Memory B cell (primary cell): ENCODE measurements at places on chromosomes 3 and 15.
A peak's percentile ranks its signal among the peaks of the same experiment; 100 is the strongest.

GRCh38 chr15:99955181-99955525, 221.9 kb upstream of the LYSMD4 start:
- no peak for DNase-seq

- DNase-seq: no peak
Observed at GRCh38 chr15:57821826-57822225, 115.3 kb downstream of the POLR2M start.

- DNase-seq: no peak
Observed at GRCh38 chr3:30263238-30263924, 343.0 kb upstream of the TGFBR2 start.

GRCh38 chr3:87414271-87414670, 137.9 kb upstream of the POU1F1 start:
- DNase-seq: no peak

DNA sequence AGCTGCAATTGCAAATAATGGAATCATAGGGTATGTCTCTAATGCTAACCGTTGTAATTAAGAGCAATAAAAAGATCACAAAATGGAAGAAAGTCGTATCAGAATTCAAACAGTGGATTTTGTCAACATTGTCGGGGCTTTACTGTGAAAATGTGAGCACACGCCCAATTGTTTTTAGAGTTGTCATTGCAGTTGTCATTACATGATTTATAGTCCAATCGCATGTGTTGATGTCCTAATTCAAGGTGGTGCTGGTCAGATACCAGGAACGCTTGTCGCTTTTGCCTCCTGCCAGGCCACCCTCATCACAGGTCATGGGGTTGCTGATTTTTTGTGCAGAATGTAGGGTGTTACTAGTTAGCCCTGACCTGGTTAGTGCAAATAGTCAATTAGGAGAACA, 16.2 kb downstream of the TRPM1 start:
- no peak for DNase-seq

DNA sequence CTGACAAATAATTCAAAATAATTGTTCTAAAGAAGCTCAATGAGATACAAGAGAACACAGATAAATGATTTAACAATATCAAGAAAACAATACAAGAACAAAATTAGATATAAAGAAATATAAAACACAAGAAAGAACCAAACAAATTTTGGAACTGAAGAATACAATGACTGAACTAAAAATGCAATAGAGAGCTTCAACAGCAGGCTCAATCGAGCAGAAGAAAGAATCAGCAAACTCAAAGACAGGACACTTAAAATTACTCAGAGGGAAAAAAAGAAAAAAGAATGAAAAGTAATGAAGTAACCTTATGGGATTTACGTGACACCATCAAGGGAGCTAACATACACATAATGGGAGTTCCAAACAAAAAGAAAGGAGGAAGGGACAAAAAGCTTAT, 32.1 kb downstream of the CCDC54 start:
- DNase-seq: no peak

DNA sequence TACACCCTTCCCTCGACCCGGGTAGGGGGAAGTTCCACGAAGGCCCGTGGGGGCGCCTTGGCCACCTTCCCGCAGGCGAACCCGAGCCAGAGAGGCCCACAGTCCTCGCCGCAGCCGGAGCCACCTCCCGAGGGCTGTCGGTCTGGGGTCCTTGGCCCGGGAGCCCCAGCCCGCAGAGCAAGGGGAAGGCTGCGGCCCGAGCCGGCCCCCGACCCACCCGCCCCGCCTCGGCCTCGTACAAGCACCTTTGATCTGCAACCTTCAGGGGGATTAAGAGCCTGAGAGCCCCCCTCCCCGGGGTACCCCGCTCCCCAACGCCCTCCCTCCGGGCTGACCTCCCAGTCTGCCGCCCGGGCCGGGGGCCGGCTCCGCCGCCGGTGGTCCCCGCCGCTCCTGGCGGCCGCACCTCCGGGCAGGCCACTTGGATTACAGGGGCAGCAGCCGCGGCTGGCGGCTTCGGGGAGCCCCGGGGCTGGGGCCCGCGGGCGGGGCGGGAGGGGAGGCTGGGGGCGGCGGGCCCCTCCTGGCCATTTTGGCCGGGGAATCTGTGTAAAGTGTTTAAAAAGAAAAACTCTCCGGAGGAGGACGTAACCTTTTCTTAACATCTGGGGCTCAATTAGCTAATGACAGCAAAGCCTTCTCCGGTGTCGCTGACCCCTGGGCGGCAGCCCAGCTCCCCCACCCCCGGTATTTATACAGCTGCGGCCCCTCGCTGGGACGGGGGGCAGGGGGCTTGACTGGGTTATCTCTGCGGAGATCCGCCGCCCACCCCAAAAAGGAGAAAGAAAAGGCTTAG, 40.2 kb downstream of the EPHB3 start:
- no peak for DNase-seq

GRCh38 chr3:35670408-35670965, 31.2 kb downstream of the ARPP21 start:
- DNase-seq: no peak

DNA sequence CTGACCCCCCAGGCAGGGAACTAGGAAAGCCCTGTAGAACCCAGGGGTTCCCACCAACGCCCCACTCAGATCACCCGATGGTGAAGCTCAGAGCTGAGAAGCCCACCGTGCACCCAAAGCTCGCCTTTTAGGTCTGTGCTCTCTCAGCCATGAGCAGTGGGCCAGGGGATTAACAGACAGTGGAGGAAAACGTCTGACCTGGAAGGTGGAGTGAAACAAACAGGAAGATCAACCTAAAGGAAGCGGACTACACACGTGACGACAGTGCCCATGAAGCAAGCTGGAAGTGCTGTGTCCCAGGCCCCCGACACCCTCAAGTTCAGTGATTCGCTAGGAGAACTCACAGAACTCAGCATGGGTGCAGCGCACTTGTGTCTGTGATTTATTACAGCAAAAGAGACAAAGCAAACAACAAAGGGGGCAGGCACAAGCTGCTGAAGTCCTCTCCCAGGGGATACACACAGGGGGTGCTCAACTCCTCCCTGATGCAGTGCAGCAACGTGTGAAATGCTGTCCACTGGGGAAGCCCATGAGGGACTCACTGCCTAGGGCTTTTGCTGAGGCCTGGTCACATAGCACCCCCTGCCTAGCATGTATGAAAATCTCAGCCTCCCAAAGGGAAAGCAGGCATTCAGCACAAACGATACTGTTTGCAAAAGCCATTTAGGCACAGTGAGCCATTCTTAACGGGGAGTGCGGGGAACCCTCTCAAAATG, 43.5 kb downstream of the CFAP92 start:
- DNase-seq: no peak

GRCh38 chr3:129316248-129317013, 37.8 kb downstream of the HMCES start:
- peak; percentile 94 for DNase-seq

GRCh38 chr3:186057594-186057993, 51.3 kb downstream of the ETV5 start:
- no peak for DNase-seq

DNA sequence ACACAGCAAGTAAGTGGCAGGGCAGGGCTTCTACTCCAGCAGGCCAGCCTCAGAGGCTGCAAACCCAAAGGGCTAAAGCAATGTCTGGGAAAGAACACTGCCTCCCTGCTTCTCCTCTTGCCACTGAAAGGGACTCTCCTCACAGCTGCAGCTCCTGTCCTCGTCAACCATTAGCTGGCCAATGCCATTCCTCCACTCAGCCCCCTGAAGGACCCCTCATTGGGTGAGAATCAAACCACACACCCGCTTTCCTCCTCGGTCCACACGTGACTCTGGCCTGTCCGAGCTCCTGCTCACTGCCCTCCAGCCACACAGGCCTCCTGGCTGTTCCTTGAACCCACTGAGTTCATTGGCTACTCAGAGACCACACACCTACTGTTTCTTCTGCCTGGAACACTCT, 253.7 kb upstream of the TLE3 start:
- peak; percentile 7 for DNase-seq

DNA sequence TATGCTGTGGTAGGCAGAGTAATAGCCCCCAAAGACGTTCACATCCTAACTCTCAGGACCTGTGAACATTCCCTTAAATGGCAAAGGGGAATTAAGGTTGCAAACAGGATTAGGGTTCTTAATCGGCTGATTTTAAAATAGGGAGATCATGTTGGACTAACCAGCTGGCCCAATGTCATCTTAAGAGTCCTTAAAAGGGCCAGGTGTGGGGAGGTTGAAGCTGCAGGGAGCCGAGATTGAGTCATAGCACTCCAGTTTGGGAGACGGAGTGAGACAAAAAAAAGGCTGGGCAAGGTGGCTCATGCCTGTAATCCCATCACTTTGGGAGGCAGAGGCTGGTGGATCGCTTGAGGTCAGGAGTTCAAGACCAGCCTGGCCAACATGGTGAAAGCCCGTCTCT, 1.6 kb upstream of the FLNB start:
- no peak for DNase-seq

- DNase-seq: no peak
Observed at GRCh38 chr3:110743202-110743601, 328.4 kb upstream of the NECTIN3 start.

- DNase-seq: peak; percentile 63
Observed at GRCh38 chr3:57078344-57078634, 17.8 kb downstream of the SPATA12 start.

GRCh38 chr15:80188251-80188650, 35.5 kb downstream of the FAH start:
- DNase-seq: no peak

GRCh38 chr3:148101061-148101460, 596.6 kb upstream of the AGTR1 start:
- DNase-seq: no peak

GRCh38 chr3:193491026-193491425, 63.7 kb downstream of the ATP13A4 start:
- no peak for DNase-seq

DNA sequence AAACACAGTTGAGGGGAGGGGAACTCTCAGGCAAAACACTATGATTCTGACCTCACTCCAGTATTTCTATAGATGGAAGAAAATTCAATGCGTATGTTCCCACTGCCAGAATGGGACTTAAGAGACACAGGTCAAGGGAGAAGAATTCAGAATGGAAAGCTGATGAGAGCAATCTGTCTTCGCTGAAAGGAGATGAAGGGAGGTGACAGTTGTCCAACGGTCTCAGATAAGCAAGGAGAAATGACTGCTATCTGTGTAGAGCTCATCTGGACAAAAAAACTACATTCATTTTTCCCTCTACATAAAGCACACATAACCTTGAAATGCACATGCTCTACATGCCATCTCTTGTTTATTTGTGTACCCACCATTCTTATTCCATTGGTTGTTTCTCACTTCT, 405.1 kb downstream of the LSAMP start:
- no peak for DNase-seq

- no peak for DNase-seq
Observed at GRCh38 chr15:89681146-89681545, 2.0 kb upstream of the PLIN1 start.

GRCh38 chr3:67349551-67350174, 304.7 kb downstream of the SUCLG2 start:
- no peak for DNase-seq

DNA sequence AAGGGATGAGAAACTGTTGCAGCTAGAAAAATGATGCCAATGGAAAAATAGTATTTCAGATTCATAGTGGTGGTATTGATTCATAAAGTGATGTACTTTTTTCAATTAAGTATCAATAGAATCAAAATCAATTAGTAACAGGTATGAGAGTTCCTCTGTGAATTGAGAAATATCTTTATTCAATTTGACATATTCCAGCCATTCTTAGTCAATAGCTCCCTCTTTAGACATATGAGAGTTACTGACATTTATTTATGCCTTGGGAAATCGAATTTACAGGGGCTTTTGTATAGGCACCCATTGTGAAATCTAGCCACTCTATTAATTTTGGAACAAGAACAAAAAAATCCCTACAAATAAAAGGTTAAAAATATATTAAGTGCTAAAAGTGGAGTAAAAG, 386.9 kb upstream of the CNTN3 start:
- no peak for DNase-seq

DNA sequence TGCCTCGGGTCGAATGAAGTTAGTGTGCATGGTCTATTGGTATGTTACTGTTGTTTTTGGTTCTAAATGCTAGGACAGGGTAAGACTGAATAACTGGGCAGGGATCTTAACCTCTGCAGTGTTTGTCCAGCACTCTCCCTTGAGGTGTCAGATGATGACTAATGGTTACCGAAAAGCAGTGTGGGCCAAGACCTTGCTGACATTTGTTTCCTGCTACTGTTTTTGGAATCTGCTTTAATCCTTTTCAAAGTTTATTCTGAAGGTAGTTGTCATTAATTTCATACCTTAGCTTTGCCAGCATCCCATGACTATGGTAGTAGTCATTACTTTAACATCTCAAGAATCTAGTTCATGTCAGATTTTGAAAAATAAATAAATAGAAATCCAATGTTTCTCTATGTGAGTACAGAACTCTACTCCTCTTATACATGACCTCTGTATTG, 117.0 kb downstream of the P3H2 start:
- DNase-seq: no peak

DNA sequence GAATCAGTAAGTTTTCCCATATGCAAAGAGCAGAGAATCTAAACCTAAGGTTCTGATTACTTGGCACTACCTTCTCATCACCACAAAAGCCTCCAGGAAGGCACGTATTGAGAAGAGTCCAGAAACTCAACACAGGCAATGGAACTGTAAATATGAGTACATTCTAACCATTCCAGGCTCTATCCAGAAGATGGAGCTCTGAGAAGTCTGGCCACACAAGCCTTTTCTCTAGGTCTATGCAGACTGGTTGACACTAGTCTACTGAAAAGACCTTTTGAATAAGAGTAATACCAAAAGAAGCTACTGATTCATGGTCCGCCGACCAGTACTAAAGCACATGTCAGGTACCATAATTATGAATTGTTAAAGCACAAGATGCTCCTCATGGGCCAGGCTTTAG, 12.2 kb upstream of the NCKIPSD start:
- no peak for DNase-seq
